ENCODE measurements at places on chromosomes 3 and 15.

- no peak for DNase-seq
These were observed 14.4 kb upstream of the CLDN1 start for GRCh38 chr3:190336516-190337189.

DNA sequence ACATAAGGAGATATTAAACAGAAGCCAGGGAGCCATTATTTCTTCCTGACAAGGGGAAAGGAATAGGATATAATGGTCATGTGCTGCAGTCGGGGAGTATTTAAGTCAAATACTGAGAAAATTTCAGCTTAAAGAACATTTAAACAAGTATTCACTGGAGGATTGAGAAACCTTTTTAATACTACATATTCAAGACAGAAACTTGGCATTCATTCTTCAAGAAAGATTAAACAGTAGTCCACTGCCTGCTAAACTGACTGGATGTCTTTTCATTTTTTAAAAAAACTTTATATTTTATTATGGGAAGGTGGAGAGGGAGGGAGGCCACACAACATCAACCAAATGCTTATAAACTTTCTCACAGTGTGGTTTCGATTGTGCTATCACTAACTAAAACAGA is 107.4 kb upstream of the CBLB start:
- DNase-seq, result no peak

DNA sequence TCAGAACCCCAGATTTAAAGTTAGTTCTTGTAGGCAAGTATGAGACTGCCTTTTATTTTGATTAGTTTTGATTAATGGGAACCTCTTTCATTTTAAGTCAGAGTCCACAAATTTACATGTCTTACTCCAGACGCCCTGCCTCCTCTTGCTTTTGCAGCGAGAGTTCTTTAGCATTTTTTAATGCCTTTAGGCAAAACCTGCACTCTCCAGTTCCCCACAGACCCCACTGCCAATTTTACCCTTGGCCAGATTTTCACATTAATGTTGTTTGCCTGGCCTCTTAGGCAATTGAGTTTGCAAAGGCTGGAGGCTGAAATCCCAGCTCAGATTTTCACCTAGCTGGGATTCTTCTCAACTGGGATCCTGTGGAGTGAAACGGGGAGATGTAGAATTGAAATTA is 85.8 kb downstream of the GAP43 start:
- DNase-seq, result no peak

DNA sequence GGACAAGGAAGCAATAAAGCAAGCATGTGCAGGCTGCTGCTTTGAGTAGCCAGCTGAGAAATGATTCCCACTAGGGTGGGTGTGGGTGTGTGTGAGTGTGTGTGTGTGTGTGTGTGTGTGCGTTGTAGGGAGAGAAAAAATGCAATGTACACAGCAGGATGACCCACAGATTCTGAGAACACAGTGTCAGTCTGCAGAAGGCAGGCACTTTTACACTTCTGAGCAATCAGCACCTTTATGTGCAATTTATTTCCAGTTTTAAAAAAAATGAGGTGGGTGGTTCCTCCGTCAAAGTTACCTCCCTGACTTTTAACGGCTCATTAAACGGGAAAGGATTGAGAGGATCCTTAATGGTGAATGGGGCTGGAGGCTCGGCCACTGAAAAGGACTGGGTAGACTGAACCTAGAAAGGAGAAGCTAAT is 38.5 kb upstream of the LIPC start:
- DNase-seq, result no peak

DNA sequence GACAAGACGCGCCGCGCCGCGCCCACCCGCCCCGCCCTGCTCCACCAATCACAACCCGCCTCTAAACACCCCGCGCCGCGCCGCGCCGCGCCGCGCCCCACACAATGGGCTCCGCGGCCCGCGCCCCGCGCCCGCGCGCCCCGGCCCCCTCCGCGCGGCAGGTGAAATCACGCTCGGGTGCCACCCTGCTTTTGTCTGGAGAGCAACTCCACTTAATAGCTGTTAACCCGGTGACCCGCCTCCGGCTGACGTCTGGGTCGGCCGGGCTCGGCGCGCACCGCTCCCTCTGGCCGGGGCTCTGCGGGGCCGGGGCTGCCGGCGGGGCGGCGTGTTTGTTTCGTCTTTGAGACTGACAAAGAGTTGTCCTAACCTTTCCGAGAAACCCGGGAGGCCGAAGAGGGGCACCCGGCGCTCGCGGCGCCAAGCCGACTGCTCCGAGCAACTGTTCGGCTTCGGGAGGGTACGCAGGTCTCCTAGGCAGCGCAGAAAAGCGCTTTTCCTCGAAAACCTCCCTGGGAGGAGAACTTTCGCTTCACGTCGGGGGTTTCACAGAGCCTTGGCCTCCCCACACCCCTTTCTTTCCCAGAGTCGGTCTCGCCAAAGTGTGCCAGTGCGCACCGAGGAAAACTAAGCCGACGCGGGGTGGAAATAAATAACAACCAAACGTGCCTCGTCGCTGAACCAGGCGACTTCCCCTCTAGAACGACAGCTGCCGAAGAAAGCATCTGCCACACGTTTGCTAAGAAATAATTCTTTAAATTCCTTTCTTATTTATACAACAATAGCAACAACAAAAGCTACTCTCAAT is 518.4 kb downstream of the FOXP1 start:
- no peak for DNase-seq

DNA sequence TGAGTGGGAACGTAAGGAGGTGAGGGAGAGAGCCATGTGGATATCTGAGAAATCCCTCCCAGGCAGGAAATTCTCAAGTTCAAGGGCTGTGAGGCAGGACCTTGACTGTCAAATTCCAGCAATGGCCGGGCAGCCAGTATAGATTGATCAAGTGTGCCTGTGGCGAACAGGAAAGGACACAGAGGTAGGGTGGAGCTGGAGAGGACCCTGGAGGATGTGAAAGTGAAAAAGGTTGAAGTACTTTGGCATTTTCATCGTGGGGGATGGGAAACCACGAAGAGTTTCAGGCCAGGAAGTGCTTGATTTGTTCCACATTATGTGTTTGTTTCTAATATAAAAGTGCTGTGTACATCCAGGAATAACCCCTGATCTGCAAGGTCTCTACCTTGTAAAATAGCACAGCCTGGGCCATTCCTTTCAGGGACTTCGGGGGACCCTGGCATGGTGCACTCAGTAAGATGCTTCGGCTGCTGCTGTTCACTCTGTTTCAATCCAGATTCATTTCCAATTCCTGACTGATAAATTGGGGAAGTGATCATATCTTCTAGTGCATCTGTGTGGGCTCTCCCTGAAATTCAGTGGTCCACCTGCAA is 156.6 kb downstream of the MCTP2 start:
- no peak for DNase-seq

GRCh38 chr15:36996538-36997181 is 103.7 kb downstream of the MEIS2 start:
- no peak for DNase-seq

GRCh38 chr15:67843571-67844387 is 3.9 kb upstream of the RNU6-1 start:
- DNase-seq, result no peak

- no peak for DNase-seq
These were observed 8.3 kb downstream of the PPP2R3A start for GRCh38 chr3:135973841-135974240.

DNA sequence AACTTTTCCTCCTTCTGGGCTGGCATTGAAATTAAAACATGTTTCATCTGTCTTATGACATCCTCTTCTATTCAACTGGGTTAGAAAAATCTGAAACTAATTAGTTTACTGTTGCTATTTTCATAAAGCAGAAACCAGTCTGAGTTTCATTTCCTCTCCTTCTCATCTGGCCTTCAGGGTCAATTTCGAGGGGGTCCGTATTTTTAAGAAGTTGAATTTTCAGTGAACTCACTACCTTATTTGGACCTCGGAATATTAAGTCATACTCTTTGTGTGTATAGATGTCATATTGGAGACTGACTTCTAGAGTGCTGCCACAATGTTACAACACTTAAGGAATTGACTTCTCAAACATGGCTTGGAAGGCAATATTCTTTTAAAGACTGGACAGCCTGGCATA is 485.9 kb downstream of the SQOR start:
- no peak for DNase-seq

GRCh38 chr3:72411843-72412242 is 436.4 kb downstream of the SHQ1 start:
- no peak for DNase-seq

DNA sequence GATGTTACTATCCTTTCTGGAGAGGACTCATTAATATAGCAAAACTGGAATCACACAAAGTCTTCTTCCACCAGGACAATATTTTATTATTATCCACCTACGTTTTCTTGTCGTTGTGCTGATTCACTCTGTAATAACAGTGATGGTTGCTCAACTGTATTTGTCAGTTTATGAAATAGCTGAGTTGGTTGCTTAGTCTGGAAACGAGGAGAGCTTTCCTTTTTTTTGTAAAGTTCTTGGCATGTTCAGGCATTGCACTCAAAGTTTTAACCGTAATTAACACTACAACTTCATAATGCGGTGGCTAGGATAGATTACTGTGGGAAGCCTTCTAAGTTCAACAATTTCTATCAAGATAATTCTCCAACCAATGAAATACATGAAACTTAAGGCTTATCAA is 131.2 kb downstream of the RAP2B start:
- peak; percentile 75 for DNase-seq

GRCh38 chr3:72120806-72121778 is 336.1 kb upstream of the PROK2 start:
- DNase-seq, result no peak

GRCh38 chr15:62809968-62810260 is 232.6 kb upstream of the TPM1 start:
- DNase-seq, result no peak

DNA sequence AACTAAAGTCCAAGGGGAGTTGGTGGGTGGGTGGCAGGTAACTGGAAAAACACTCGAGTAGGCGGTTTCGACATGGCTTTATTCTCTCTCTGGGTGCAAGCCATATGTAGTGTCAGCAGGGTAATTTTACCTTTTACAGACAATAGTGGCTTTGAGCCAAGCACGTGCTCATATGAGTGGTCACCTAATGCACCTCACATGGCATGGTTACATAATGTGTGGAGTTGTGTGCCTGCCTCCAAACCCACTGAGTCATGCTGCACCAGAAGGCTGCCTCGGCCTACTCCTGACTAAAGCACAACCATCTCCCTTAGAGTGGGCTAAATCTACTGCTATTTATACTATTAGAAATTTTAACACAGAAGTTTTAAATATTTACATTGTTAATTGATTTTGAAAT is 16.5 kb downstream of the CCRL2 start:
- no peak for DNase-seq

- no peak for DNase-seq
These were observed 115.5 kb downstream of the TMCO5A start for GRCh38 chr15:38049891-38050290.

- no peak for DNase-seq
These were observed 424.6 kb upstream of the GBE1 start for GRCh38 chr3:82186017-82186416.

- DNase-seq, result no peak
These were observed 26.6 kb downstream of the LRRC2 start for GRCh38 chr3:46539443-46540005.

DNA sequence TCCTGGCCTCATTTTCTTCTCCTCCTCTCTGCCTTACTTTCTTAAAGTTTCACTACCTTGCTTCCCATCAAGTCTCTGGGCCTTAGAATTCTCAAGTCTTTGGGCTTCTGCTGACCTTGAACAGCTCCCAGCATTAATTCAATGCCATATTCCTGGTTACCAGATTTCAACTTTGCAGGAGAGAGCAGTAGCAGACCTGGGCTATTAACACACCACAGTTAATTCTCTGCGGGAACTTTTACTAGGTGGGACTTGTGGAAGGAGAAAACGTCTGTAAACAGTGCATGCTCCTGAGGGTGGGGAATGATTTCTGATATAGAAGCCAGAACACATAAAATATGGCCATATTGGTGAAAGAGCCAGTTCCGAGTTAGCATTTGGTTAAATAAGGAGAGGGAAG is 214.6 kb downstream of the MEIS2 start:
- no peak for DNase-seq

GRCh38 chr15:35603301-35603700 is 57.3 kb upstream of the DPH6 start:
- peak; percentile 81 for DNase-seq

DNA sequence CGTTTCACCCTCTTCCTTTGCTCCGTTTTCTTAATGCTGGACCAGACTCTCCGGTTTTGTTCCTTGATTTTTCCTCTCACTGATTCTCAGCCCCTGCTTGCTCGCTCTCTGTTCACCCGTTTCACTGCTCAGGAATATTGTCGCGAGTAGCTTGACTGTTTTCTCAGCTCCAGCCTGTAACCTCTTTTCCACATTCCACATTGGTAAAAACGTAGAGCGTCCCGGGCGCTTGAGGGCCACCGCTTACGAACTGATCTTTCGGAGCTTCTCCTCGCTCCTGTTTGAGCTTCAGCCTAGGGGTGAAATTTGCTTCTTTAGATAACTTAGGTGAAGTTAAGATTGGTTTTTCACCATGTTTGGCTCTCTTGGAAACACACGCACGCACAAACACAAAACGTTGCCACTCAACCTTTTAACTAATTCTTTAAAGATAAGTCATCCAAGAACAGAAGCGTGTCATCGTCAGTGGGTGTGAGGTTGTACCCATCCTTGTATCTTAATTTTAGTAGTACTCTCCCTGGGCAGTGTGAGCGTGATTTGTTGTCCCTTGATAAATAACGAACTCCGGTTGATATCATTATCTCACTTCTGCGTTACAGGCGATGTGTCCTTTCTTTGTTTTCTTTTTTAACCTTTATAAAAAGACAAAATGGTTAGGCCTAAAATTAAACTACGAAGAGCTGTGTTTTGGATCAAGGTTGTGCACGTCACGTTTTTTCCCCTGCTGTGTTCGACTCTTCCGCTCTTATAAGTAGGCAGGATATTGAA is 1.0 kb downstream of the PAK2 start:
- DNase-seq, result peak; percentile 30

DNA sequence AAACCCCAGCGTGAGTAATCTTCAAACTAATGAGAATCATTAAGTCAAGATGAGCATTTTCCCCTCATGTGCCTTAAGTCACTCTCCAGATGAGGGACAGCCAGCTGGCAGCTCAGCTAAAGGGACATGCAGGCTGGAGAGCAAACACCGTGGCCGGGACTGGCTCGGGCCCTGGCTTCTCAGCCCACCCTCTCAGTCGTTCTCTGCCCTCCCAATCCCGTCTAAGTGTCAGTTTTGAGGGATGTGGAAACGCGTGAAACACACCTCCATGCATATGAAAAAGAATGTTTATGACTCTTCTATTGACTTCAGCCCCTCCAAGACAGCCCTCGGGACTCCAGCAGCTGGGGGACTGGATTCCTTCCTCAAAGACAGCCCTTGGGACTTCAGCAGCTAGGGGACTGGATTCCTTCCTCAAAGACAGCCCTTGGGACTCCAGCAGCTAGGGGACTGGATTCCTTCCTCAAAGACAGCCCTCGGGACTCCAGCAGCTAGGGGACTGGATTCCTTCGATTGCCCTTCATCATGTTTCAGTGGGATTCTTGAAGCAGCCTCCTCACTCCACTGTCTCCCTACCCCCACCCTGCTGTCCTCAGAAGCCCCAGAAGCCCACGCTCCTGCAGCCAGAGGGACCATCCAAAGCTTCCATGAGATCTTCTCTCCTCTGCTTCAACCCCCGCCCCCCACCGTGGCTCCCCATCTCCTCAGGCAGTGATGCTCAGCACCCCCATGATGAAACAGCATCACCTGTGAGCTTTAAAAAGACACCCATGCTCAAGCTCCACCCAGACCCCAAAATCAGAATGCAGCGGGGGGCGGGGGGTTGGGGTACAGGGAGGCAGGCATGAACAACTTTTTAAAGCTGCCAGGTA is 228.9 kb downstream of the XXYLT1 start:
- no peak for DNase-seq

- no peak for DNase-seq
These were observed 115.7 kb upstream of the IQSEC1 start for GRCh38 chr3:13188975-13189374.

- DNase-seq, result peak; percentile 92
These were observed 20.6 kb upstream of the GOLIM4 start for GRCh38 chr3:168116279-168116678.

Measured in stromal cell of bone marrow (primary cell).